ENCODE measurements at places on chromosomes 12 and 14.

- no peak for DNase-seq
These were observed 50.8 kb upstream of the ZDHHC17 start for GRCh38 chr12:76713130-76713529.

DNA sequence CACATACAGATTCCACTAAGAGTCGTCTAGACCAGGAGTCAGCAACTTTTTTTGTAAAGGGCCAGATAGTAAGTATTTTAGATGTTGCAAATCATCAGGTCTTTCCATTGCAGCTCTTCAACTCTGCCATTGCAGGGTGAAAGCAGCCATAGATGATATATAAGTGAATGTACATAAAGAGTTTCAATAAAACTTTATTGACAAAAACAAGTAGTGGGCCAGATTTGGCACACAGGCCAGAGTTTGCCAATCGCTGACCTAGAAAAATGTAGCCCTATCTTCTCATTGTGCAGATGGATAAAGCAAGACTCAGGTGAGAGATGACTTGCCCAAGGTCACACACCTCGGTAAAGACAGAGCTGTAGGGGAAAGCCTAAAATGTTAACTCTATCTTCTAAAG, 474.7 kb downstream of the MED13L start:
- DNase-seq, result no peak

DNA sequence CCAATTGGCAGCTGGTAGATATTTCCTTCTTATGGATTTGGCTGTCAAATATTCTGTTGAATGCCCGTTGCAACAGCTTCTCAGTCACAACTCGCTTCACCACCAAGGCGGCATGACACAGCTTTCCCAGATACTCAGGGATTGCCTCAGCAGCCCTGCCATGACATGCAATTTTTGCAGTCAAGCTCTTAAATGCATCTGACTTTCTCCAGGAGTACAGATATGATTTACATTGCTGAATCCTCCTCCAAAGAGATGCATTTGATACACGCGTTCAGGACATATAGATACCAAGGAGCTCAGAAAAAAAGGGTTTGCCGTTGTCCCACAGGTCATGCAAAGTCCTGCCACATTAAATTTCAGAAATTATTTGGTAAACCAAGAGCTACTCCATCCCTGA, 6.5 kb downstream of the KRT5 start:
- DNase-seq, result no peak

DNA sequence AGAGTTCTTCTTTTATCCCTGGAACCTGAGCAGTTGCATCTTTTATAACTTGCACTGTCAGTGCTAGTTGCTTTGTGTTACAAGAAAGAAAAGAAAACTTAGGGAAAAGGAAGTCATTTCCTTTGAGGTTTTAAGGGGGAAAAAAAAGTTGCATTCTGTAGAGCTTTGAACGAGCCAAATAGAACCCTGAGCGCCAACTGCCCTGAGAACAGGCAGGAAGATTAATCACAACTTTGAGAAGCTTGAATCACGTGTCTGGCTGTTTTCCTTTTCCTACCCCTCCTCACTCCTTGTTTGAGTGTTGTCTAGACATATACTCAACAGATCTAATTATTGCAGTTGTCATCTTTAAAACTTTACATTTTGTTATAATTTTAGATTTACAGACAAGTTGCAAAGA, 12.5 kb downstream of the PCNX1 start:
- DNase-seq, result no peak

DNA sequence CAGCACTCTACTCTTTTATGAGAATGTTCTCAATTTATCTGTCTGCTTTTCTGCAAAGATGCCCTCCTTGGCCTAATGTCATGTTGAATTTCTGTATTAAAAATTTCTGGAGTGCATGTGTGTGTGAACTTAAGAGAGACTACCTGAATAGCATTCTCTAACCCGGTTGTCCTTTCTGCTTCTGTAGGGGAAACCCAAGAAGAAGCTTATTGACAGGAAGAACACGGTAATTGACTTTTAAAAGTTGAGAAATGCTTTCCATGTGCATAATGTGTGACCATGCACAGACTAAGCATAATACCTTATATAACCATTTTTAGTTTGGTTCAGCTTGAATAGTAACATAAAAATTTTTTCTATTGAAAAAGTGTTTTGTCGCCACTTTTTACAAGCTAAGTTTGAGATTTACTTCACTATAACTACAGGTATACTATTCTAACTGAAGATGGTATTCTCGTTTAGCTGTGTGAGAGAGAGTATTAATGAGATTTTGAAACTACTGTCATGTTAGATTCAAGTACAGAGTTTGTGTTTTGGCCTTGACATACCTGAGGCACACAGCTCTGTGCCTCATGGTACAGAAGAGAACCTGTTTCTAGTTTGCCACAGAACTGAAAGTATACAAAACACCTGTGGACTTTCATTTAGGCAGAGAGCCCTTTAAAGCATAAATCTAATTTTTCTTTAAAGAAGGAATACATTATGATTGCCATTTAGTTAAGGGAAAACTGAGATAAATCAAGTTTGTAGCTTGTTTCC, 96.8 kb downstream of the TTLL5 start:
- DNase-seq, result no peak

DNA sequence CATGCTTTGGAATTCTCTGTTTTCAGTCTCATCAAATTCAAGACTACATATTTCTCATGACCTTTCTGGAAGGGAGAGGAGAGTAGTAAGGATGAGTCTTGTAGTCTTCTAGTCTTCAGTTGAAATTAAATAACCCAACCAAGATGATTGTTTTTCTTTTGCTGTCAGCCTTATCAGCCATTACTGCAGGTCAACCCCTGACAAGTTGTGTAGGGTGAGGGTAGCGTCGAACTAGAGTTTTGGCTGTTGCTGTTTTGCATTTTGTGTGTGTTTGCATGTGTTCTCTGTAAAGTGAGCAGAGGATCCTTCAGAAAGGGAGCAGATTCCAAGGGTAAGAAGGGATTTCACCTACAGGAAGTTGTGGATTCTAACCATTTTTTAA, 28.4 kb downstream of the DIP2B start:
- no peak for DNase-seq

DNA sequence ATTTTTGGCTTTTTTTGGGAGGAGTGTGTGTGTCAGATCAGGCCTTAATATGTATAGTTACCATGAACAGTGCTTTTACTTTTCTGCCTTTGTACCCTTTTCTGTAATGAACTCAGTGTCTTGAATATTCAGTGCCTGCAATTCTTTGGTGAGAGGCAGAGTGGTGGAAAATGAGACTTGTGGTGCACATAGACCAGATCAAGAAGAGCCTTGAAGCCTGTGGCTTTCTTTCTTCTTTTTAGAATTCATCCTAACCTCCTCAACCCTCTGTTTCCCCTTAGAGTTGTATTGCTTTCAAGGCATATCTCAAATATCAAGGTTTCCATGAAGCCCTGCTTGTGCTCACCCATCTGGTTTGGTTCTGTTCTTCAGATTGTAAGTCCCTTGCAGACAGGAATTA, 2.6 kb downstream of the YLPM1 start:
- peak; percentile 0 for DNase-seq

GRCh38 chr12:503111-503761, 43.5 kb downstream of the B4GALNT3 start:
- no peak for DNase-seq

DNA sequence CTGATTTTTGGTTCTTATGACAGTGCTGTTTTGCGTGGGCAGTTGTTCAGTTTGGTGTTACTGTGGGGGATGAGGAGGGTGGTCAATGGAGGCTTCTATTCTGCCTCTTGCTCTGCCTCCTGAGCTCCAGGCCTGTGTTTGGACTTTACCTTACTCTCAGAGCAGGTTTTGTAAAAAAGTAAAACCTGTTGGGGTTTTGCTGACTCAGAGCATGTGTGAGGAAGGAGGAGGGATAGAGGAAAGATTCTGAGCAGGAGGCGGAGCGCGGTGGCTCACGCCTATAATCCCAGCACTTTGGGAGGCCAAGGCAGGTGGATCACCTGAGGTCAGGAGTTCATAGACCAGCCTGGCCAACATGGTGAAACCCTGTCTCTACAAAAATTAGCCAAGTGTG, 6.7 kb downstream of the A2ML1 start:
- DNase-seq, result no peak

DNA sequence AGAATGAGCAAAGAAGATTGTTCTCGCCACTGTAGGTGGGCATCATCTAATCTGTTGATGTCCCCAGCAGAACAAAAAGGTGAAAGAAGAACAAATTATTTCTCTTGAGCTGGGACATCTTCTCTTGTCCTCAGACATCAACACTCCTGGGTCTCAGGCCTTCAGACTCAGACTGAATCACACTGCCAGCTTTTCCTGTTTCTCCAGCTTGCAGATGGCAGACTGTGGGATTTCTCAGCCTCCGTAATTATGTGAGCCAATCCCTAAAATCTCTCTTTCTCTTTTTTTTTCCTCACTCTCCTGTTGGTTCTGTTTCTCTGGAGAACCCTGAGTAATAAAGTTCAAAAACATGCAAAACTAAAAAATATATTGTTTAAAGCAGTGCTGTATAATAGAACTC, 3.7 kb upstream of the TMPRSS12 start:
- no peak for DNase-seq

DNA sequence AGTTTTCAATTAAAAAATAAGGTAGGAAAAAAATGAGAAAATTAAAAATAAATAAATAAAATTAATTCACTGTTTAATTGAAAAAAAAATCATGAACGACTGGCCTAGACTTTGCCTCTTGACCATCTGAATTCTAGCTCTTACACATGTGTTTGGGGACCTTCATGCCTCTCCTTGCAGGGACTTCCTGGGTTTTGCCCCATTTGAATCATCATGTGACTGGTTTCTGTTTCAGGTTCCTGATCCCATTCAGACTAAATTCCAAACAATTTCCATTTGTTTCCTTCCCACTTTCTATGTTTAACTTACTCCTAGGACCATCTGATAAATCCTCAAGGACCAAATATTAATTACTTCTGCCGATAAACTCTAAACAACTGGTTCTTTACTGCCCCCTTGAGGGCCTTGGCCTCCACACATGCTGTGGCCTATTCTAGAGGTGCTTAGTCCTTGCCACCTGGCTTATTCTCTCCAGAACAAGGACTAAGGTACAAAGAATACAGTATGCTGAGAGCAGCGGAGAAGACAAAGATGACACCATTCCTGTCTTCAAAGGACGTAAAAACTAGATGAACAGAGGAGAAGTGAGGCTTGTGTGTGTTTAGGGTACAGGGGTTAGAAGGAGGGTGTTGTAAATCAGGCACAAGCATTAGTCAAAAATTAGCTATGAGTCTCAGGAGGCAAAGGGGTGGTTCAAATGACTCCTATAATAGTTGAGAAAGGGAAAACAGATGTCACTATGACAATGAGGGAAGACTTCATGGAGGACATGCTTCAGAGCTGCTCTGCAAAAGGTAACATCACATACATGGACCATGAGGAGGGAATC, 125.8 kb upstream of the AVPR1A start:
- no peak for DNase-seq

DNA sequence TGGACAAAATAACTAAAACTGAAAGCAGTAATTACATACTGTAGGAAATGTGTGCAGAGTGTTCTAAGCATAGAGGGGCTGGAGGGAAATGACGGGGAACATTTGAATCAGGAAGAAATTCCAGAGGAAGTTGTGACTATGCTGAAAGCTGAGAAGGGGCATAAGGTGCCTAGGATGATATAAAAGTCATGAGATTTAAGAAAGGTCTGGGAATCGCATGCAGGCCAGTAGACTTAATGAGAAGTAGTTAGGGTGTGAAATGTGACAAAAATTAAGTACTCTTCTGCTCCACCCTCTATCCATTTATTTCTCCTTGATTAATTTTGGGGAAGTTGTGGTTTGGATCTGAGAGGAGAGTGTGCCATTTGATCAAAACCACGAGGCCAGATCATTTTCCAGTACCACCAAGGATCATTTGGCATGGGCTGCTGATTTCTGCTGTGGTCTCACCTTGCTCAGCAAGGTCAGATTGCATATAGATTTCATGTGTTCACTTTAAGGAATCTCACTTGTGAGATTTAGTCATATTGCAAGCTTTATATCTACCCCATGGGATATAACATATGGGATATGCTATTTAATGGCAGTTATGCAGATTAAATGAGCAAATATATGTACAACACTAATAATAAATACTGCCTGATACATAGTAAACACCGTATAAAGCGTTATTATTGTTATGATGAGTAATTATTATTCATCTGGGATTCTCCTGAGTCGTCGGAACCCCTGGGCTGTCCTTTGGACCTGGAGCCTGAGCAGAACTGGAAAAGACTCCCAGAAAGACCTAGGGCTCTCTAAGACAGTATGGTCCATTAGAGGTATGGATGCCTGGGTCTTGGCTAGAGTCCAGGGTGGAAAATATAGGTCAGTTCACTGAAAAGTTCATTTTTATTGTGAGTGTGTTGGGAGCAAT, 72.3 kb downstream of the SRGAP1 start:
- DNase-seq, result no peak

GRCh38 chr12:115964626-115965025, 312.9 kb downstream of the MED13L start:
- DNase-seq, result no peak

- no peak for DNase-seq
These were observed 150.9 kb upstream of the PLEKHG7 start for GRCh38 chr12:92551853-92552397.

- DNase-seq, result no peak
These were observed 20.0 kb upstream of the CLEC2D start for GRCh38 chr12:9649532-9649940.

- no peak for DNase-seq
These were observed 543.6 kb downstream of the TMEM121 start for GRCh38 chr14:106069804-106070625.

DNA sequence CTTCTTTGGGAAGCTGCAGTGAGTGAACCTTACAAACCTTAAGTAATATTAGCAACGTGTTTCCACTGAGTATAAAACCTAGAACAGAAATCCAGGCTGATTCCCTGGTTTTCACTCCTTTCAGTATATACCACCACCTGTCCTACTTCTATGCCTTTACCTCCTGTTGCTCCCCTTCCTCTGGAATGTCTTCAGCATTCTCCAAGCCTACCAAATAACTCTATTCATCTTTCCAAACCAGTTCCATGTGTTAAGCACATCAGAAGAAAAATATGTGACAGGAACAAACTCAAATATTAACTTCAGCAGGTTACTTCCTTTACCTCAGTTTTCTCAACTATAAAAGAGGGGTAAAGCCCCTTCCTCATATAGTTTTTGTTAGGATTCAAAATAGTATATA, 39.8 kb downstream of the LIMA1 start:
- no peak for DNase-seq

- DNase-seq, result no peak
These were observed 48.0 kb downstream of the DRAM1 start for GRCh38 chr12:101925361-101925760.

DNA sequence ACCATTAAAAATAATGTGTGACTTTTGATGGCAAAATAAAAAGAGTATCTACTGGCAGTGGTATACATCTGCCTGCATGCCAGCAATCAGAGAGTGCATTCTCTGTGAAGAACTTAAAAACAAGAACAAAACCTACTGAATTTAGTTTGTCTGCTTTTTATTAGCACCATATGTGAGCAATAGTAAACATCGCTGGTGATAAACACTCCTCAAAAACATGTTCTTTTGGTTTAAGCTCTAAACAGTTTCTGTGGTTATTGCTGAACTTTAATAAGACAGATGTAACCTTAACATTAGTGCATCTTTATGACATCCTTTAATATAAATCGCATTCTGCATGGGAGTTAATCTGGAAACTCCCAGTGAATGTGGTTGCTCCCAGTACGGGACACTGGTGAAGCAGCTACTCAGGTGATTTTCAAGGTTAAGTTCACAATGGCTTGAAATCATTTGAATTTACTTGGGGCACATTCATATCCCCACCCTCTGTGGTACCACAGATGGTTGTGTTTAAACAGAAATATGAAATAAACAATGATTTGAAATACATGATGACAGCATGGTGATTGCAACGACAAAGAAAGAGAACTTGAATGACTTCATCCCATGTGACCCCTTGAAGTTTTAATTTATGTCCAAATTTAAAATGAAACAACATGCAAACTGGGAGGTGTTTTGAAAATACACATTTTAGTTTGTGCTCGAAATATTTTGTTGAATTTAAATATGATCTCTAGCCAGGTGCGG, 285.9 kb downstream of the FOXN3 start:
- no peak for DNase-seq

All from central memory CD4-positive, alpha-beta T cell (primary cell).